Frontal cortex (tissue), 4 donors: ENCODE measurements at places on chromosomes 1 and 21. TPM values are rescaled to one million over a fixed set of nuclear protein-coding genes. Genes with fewer than 3 reads are reported as not detected.

The SFN gene
- under 0.01 TPM for total RNA-seq

The C1orf105 gene
- total RNA-seq: not detected

The MYBPH gene
- total RNA-seq: not detected

The TNFAIP8L2 gene
- total RNA-seq: 0.82 TPM

The CAPN8 gene
- not detected for total RNA-seq

The SIK1 gene
- total RNA-seq: 0.82 TPM

The SPRR5 gene
- total RNA-seq: not detected

The OR2W3 gene
- total RNA-seq: 2.9 TPM

- DNase-seq: no peak
Measured at GRCh38 chr1:180160357-180160756, 5.7 kb downstream of the QSOX1 start.

- no peak for DNase-seq
Measured at GRCh38 chr1:62373221-62373620, 54.0 kb upstream of the KANK4 start.

GRCh38 chr1:14969006-14969405 lies 184.5 kb upstream of the TMEM51 start:
- DNase-seq: no peak

DNA sequence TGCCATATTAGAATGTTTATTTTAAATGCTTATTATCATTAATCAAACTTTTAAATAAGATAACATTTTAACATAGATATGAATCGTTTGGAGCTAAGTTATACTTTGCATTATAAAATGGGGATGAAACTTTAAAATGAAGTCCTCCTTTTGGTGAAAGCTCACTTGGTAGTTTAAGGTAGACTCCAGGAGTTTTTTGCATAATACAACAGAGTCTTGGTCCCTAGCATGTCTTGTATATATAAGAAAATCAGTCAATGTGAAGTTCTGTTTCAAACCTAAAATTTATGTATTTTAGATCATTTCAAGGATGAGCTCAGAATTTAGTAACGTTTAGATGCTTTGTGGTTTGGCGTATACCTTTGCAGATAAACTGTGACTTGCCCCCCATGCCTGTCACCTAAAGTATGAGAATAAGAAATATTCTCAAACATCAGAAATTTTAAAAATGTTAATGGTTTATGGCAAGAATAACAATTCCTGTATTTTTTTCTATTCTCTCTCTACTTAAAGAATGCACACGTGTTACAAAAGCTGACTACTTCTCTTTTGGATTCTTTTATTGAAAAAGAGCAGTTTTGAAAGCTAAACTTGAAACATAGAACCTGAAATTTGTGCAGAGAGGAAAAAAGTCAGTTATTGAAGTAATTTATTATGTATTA lies 3.8 kb downstream of the NFIA start:
- DNase-seq: no peak

DNA sequence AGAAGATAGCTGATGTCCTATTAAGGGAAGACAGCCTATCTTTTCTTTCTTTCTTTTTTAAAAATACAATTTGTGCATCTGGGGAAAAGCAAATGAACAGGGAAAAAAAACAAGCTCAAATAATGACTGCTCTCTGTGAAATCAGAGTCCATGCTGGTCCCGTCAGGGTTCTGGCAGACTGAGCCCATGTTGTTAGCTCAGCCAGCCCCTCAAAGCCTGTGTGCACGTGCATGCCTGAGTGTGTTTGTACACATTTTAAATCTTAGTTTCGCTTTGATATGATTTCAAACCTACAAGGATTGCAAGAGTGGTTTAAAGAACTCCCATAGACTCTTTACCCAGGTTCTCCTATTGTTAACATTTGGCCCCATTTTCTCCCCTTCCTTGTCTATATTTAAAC lies 231.8 kb upstream of the GREM2 start:
- no peak for DNase-seq

- DNase-seq: no peak
Measured at GRCh38 chr1:203480525-203481084, 5.0 kb downstream of the PRELP start.

DNA sequence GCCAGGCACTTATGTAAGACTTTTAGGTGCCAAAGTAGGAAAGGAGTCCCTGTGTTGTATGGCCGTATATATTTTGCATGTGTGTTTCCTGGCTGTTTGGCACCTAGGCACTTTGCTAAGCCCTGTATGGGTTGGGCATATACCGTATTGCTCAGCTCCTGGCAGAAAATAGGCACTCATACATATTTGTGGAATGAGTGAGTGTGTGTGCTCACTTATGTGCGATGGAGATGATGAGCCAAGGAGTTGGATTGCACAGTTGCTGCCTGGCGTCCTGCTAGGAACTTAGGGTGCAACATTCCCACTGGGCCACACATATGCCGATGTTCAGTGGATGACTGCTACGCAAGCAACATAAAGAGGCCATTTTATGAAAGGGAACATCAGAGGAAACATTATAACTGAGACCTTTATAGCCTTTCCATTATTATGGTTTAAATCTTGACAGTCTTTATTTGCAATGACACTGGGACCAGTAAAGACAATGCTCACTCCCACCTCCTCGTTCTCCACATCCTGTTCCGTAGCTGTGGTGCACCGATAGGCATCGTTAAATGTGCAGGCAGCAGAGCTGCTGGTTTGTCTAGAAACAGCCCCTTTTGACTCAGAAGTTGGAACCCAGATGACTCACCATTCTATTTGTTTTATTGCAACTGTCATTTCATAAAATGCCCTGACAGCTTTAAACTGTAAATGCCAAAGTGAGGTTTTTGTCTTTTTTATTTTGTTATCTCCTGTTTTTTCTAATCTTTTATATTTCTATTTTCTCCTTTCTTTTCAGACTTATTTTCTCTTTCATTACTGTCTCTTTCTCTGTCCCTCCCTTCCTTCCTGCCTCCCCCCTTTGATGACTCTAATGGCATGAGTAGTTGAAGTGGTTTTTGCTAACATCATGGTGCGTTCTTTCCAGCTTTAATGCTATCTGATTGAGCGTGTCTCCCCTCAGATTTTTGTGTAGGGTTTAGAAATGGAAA lies 36.1 kb downstream of the PEX14 start:
- no peak for DNase-seq

DNA sequence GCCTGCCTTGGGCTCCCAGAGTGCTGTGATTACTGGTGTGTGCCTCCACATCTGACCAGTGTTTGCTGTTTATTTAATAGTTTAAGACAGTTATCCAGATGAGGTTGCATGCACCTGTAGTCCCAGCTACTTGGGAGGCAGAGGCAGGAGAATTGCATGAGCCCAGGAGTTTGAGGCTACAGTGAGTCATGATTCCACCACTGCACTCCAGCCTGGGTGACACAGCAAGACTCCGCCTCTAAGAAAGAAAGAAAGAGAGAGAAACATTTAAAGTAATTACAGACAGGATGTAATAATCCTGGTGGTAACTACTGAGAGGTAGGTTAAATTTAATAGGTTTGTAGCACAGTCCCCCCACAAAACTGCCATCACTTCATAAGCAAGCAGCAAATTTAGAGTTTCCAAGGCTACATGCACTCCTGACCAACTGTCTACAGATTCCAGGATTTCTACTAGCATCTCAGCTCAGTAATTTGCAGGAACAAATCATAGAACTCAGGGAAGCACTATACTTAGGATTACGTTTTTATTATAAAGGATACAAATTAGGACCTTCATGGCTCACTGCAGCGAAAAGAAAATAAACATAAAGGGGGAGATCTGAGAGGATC lies 89.6 kb downstream of the PKN2 start:
- DNase-seq: no peak

DNA sequence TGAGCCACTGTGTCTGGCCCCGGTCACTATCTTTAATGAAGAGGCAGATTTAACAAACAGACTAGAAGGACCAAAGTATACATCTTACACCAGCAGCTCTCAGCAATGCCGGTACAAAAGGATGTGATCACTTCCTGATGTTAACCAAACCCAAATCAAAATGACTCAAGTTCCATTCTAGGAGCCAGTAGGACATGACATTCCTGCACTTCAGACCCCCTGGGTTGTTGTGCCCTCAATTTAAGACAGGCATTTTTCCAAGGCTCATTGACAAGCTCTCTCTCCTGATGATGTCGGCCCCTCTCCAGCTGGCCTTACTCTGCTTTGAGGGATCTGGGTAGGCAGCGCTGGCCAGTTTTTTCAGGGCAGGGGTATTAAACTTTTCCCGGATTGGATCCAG lies 35.1 kb downstream of the YARS1 start:
- no peak for DNase-seq

DNA sequence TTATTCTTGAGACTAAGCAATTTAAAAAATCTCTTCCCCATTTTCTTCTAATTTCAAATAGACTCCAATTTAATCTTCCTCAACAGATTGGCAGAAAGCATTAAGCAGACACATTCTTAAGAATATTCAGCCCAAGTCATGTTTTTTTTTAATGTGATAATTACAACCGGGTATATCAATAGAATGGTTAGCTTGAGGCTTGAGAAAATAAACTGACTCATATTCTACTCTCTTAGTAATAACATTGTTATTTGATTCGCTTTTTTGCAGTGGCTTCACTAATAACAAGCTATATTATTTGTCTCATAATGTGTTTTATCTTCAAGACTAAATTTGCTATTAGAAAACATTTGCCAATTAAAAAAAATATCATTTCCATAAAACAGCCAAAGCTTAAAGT lies 488.6 kb upstream of the RGS18 start:
- no peak for DNase-seq

DNA sequence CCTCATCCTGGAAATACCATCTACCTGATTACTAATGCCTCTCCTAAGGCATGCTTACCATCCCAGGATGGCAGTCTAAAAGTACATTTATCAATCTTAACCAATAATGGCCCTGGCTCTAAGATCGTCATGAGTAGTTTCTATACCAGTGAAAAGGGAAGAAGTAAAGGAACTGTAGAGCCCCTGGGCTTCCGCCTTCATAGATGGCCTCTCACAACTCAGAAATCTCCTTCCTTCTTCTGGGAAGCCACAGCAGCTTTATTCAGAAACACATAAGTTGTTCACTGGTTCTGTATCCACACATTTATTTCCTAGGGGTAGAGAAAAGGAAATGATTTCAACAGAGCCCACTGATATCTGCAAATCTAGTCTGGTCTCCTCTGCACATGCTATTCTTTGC lies 41.0 kb upstream of the CD5L start:
- DNase-seq: no peak

GRCh38 chr1:57061369-57061768 lies 95.6 kb upstream of the C8B start:
- DNase-seq: no peak

DNA sequence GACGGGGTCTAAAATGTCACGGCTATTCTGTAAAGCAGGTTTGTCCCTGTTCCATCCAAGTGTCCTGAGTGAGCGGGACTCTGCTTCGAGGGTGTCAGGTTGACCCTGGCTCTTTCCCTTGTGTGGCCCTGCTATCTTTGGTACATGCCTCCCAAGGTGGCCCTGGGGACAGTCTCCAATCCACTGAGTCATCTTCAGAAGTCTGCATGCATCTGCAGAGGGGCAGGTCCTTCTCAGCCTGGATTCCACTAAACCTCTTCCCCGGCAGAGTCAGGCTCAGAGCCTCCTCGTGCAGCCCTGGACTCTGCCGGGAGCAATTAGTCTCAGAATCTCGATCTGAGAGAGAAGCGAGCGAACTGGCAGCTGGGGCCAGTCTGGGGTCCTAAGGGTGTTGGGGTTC lies 50.1 kb upstream of the KCNJ15 start:
- DNase-seq: no peak

- no peak for DNase-seq
Measured at GRCh38 chr1:235822685-235823084, 44.0 kb downstream of the LYST start.

- no peak for DNase-seq
Measured at GRCh38 chr1:209556162-209556690, 27.3 kb upstream of the CAMK1G start.

DNA sequence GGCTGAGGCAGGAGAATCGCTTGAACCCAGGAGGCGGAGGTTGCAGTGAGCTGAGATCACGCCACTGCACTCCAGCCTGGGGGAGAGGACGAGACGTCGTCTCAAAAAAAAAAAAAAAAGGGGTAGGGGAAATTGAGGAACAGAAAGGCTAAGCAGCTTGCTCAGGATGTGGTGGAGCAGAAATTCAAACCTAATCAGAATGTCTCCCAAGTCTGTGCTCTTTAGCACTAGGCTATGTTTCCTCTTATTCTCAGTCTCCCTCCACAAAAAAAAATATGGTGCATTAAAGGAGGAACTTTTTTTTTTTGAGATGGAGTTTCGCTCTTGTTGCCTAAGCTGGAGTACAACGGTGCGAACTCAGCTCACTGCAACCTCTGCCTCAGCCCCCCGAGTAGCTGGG lies 114.2 kb downstream of the SLC16A1 start:
- DNase-seq: no peak

GRCh38 chr21:16522548-16522947 lies 792.8 kb downstream of the USP25 start:
- no peak for DNase-seq

GRCh38 chr1:173554089-173554488 lies 48.8 kb downstream of the SLC9C2 start:
- DNase-seq: no peak

GRCh38 chr1:11961230-11961629 lies 19.0 kb upstream of the MFN2 start:
- no peak for DNase-seq

- DNase-seq: peak; percentile 50
Measured at GRCh38 chr1:229229721-229230139, 41.2 kb upstream of the RAB4A start.

- no peak for DNase-seq
Measured at GRCh38 chr1:107450899-107451664, 310.2 kb downstream of the NTNG1 start.

GRCh38 chr1:100292711-100293110 lies 26.7 kb downstream of the RTCA start:
- no peak for DNase-seq

DNA sequence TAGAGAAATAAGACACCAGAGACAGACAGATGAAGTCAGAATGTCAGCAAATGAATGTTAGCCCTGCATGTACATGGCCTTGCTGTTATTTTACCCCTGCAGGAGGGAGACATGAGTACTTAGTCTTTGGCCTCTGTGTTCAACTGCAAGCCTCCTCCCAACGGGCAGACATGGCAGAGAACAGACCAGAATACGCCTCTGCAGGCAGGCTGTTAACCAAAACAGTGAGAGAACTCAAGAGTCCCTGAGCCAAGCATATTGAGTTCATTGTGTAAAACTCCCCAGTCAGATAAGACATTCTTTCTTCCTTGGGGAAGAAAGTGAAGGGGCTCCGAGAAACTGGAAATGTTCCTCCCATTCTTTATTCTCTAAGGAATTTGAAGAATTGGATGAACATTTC lies 150.9 kb downstream of the PHTF1 start:
- DNase-seq: no peak

- peak; percentile 47 for DNase-seq
Measured at GRCh38 chr1:16922885-16923431, 1.2 kb downstream of the CROCC start.
